ENCODE measurements at places on chromosomes 5 and 9.

DNA sequence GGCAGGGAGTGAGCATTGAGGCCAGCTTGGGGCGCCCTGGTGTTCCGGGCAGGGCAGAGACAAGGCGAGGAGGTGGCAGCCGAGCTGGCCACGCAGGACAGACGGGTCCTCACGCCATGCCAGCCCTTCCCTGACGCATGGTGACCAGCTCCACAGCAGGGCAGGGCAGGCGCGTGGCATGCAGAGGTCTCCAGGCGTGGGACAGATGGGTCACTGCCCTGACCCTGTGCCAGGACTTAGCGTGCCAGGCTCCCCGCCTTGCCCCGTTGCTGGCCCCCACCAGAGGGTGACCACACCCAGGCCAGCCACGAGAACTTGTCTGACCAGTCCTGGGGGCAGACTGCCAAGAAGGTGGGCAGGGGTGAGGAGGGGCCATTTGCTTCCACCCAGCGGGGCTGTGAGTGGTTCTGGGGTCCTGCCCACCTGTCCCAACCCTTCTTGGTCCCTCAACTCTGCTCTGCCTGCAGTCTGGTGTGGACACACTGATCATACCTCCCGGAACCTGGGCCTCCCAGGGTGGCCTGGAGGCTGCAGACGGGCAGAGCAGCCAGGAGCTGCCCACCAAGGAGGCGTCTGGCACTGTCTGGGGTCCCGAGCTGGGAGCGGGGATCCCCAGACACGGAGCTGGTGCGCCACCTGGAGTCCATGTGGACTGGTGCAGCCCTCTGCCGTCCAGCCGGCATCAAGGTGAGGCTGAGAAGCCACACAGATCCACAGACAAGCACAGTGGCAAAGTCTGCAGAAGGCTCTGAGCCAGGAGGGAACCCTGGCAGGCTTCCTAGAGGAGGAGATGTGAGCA, at the start of gene RNF224:
Gene RNF224, plus strand, starts transcription at position 449 of the 799 bp plus-strand sequence. CDS start 834 bp downstream, outside the sequence.
- peak; percentile 59 for DNase-seq

DNA sequence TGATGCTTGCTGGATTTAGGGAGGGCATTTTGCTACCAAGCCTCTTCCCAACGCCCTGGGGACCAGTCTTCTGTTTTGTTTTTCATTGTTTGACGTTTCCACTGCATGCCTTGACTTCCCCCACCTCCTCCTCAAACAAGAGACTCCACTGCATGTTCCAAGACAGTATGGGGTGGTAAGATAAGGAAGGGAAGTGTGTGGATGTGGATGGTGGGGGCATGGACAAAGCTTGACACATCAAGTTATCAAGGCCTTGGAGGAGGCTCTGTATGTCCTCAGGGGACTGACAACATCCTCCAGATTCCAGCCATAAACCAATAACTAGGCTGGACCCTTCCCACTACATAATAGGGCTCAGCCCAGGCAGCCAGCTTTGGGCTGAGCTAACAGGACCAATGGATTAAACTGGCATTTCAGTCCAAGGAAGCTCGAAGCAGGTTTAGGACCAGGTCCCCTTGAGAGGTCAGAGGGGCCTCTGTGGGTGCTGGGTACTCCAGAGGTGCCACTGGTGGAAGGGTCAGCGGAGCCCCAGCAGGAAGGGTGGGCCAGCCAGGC, 23.0 kb downstream of the PCDHGC5 start:
- no peak for DNase-seq

GRCh38 chr9:76366275-76366674, 28.0 kb downstream of the RFK start:
- no peak for DNase-seq

- no peak for DNase-seq
Observed at GRCh38 chr9:72996114-72996513, 43.3 kb upstream of the ALDH1A1 start.

DNA sequence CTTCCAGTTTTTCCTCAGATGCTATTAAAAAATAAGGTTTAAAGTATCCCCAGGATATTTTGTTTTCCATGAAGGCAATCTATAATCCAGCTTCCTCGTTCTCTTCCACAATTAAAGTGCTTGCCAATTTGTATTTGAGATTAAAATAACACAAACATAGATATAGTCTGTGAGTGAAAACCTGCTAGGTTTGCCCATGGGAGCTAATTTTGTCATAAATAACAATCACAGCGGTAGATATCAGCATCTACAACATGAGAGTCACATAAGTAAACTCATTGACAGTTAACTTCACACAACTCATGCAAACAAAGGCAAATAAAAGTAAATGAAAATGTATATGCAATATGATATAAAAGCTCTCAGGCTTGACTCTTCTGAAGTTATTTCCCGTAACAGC, 29.2 kb upstream of the RASGRF2 start:
- DNase-seq: no peak

GRCh38 chr5:143755966-143756365, 56.0 kb upstream of the HMHB1 start:
- no peak for DNase-seq

DNA sequence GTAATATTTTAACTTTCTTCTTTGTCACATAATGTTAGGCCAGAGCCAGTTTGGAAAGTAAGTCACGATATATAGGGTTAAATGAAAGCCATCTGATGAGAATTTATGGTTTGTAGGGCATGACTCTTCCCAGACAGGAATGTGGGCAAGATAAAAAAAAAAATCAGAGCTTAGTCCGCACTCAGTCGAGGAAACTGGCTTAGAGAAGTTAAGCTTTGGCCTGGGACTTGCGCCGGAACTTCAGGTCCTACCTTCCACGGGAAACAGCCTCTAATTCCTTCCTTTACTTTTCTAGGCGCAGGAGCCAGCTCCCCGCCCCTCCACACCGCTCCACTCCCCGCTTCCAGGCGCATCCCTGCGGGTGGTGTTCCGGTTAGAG, 475 bp downstream of the DDX31 start:
- no peak for DNase-seq

GRCh38 chr5:135648116-135648515, 69.3 kb upstream of the CXCL14 start:
- no peak for DNase-seq

GRCh38 chr9:104774831-104775573, 11.1 kb downstream of the NIPSNAP3B start:
- no peak for DNase-seq

DNA sequence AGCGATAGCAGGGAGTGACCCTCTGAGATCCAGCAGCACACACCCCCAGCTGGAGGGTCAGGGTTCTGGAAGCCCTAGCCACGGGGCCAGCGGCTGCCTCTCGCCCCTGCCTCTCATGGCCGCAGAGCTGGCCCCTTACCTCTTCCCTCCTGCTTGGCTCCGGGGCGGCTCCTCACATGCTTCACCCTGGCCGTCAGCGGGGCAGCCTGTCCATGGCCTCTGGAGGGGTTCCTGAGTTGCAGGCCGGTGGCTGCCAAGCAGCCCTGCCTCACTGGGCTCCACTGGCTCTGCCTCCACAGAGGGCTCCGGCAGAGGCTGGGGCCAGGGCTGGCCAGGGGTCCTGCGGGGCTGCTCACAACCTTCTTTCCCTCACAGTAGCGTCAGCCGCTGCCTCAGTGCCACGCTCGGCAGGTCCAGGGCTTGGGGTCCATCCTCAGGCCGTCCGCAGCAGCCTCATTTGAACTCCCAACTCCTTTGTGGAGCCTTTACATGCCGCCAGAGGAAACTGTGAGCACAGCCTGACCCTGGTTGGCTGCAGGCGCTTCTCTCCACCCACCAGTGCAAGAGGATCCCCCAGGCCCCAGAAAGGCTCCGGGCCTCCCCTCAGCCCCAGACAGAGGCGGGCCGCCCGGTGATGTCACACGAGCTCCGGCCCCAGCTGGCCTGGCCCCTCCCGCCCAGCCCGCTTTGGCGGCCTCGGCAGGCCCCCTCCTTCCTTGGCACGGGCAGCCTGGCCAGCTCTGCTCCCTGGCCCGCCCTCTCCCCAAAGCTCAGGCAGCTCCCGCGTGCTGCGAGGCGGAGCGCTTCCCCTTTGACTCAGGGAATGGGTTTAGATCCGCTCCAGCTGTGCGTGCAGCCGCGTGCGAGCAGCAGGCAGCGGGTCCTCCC, at the start of gene ANGPTL2:
Gene ANGPTL2, minus strand, starts transcription at position 460 of the 888 bp plus-strand sequence. CDS start 13,904 bp downstream, outside the sequence.
- peak; percentile 80 for DNase-seq

- no peak for DNase-seq
Observed at GRCh38 chr9:23343226-23343625, 482.8 kb downstream of the ELAVL2 start.

DNA sequence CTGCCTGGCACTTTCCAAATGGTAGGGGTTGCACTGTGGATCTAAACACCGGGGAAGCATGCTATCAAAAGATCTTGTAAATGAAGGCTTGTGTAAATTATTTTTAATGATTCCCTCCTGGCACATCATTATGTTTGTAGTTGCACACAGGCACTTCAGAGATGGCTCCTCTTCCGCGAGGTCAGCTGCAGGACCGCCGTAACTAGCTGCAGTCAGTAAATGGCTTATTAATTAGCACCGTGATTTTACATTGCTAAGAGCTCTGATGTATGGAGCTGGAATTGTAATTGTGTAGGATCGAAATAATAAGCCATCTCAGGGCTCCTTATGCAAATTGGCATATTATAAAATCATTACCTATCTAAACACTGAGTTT, 397.6 kb upstream of the IRX1 start:
- DNase-seq: no peak

DNA sequence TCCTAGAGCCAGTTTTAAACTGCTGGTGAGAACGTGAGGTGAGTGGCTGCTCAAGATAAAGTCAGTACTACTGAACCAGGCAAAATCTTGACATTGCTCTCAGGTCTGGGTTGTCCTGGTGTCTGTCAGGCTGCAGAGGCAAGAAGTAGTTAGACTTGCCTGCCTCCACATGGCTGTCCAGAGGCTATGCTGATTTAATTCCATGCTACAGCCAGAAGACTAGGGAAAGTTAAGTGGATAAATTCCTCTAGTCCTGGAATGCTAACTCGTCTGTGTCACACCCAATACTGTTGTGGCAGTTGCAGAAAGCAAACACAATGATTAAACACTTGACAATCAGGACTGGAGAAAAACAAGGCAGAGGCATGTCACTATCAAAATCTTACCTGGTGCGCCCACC, 118.9 kb downstream of the ACER2 start:
- DNase-seq: no peak

GRCh38 chr9:112380825-112381221, 915 bp downstream of the HSDL2 start:
- no peak for DNase-seq

- DNase-seq: no peak
Observed at GRCh38 chr5:135315386-135315785, 83.6 kb downstream of the MACROH2A1 start.

GRCh38 chr5:146399481-146399880, 47.7 kb upstream of the TCERG1 start:
- DNase-seq: no peak

GRCh38 chr5:95148453-95148852, 136.4 kb downstream of the MCTP1 start:
- DNase-seq: no peak

DNA sequence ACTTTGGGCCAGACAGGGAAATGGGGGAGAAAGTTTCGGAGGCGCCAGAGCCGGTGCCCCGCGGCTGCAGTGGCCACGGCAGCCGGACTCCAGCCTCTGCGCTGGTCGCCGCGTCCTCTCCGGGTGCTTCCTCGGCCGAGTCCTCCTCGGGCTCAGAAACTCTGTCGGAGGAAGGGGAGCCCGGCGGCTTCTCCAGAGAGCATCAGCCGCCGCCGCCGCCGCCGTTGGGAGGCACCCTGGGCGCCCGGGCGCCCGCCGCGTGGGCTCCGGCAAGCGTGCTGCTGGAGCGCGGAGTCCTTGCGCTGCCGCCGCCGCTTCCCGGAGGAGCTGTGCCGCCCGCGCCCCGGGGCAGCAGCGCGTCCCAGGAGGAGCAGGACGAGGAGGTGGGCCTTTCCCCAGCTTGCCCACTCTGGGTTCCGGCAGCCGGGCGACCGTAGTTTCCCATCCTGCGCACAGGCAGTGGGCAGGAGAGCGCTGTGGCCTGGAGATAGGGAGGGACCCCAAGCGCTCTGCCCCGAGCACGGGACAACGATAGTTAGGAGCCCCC, 516 bp downstream of the MAST4 start:
- no peak for DNase-seq

- DNase-seq: peak; percentile 22
Observed at GRCh38 chr5:88889189-88890069, 6.4 kb upstream of the MEF2C start.

DNA sequence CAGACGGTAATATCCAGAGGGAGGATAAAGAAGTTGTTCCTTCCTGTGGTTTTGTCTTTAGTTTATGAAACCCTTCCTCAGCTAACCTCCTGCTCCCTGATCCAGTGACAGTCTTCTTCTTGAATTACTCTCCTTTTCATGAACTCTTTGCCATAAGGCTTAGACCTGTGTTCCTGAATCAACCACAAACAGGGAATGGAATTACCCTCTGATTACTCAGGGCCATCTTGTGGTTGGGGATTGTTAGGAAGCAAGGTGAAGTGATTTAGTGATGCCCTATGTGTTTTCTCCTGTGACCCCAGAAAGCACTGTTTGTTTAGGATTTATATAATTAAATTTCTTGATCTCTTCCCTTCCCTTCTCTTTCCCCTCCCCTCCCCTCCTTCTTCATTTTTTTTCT, 409.1 kb downstream of the TAF11L14 start:
- no peak for DNase-seq

DNA sequence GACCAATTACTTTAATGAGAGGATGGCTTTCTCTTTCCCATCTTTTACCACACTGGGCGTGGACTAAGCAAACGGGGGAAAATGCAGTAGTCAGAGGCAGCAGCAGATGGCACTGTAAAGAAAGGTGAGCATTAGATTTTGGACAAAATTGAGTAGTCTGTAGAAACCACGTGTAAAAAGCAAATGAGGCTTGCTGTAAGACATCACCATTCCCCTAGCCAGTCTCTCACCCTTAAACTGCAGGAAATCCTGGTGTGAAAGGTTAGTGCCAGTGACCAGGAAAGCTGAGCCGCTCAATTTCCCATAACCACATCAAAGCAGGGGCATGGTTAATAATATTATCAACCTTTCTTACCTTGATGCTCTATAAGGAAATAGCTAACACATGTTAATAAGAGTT, 31.8 kb downstream of the SPATA31C2 start:
- DNase-seq: no peak

GRCh38 chr9:36949466-36949865, 84.6 kb downstream of the PAX5 start:
- DNase-seq: no peak

- DNase-seq: no peak
Observed at GRCh38 chr9:16461137-16461840, 409.2 kb downstream of the BNC2 start.

DNA sequence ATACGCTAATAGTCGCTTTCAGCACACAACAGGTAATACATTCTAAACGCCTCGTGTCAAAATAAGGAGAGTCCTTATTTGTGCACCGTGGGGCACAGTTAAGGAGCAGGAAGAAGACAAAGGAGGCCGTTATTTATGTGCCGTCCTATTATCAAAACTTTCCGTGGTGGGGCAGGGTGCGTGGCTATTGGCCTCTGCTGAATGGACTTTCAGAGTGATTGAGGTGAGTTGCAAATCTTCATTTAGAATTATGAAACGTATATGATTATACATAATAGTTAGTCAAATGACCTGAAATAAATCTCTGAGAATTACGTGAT, 833 bp downstream of the C5orf24 start:
- DNase-seq: no peak

Data from hypothalamus (tissue), 51 donors.